Upper lobe of right lung (tissue), 1 donor: ENCODE measurements at places on chromosomes 1 and 21. TPM values are rescaled to one million over a fixed set of nuclear protein-coding genes. Genes with fewer than 3 reads are reported as not detected.

TDRD10 gene
- total RNA-seq, result 21.7 TPM

KIFAP3 gene
- total RNA-seq, result 25.6 TPM

DNA sequence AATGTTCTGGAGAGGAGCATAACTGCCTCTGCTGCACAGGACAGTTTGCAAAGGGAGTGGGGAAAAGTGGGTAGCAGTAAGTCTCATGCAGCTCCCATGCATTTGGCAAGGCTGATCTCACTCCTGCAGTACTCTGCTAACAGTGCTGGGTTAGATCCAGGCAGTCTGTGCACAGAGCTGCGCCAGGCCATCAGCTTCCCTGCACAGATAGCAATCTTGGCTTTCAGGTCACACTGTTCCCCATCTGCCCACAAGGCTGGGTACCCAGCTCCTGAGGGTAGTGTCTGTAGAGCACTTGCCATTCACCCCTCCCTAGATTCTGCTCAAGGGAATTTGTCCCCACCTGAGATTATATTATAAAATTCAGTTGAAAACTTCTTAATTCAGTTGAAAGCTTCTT lies 72.1 kb downstream of the SH3BGR start:
- DNase-seq, result no peak
- no peaks in the 10 kb centered on the region for H3K27me3 ChIP-seq
- H3K4me3 ChIP-seq, result no peak overlapping the region
- no peaks in the 10 kb centered on the region for H3K36me3 ChIP-seq
- H3K27ac ChIP-seq, result no peak overlapping the region

SELP gene
- total RNA-seq, result 61.5 TPM

- no peak overlapping the region for H3K27ac ChIP-seq
- no peaks in the 10 kb centered on the region for H3K4me1 ChIP-seq
- H3K27me3 ChIP-seq, result no peaks in the 10 kb centered on the region
- no peak overlapping the region for H3K4me3 ChIP-seq
These were observed 21.0 kb downstream of the CFAP74 start for GRCh38 chr1:1982379-1983232.

SLC2A5 gene
- total RNA-seq, result 0.98 TPM

GRCh38 chr1:221908573-221908972 lies 166.7 kb upstream of the DUSP10 start:
- no peaks in the 10 kb centered on the region for H3K27me3 ChIP-seq
- no peak overlapping the region for H3K27ac ChIP-seq
- no peak overlapping the region for H3K4me3 ChIP-seq
- DNase-seq, result no peak

DNA sequence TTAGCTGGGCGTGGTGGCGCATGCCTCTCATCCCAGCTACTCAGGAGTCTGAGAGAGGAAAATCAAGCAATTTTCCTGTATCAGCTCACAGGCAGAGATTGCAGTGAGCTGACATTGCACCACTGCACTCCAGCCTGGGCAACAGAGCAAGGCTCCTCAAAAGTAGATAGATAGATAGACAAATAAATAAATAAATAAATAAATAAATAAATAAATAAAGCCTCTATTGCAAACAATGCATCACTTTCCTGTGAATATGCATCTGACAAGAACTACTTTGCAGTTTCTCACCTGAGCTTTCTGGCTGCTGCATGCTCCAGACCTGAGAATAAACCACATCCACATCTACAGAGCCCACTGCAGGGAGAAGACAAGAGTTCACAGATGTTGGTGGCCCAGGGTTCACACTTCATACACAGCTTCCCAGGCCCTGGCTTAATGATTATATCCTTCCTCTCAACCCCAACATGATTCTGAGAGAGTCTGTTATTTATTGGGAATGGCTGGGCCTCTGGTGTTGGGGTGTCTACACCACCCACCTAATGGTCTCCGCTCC lies 28.6 kb downstream of the FCRL2 start:
- H3K36me3 ChIP-seq, result no peaks in the 10 kb centered on the region
- no peaks in the 10 kb centered on the region for H3K4me1 ChIP-seq
- H3K27ac ChIP-seq, result no peak overlapping the region
- H3K4me3 ChIP-seq, result no peak overlapping the region
- no peak for DNase-seq

- no peak for DNase-seq
- H3K4me1 ChIP-seq, result peaks cover 25% of the 10 kb centered on the region
- H3K36me3 ChIP-seq, result peaks cover 37% of the 10 kb centered on the region
- H3K4me3 ChIP-seq, result no peak overlapping the region
These were observed 72.0 kb downstream of the SLC66A1 start for GRCh38 chr1:19384113-19384512.

IRF6 gene
- total RNA-seq, result 17.9 TPM

GRCh38 chr1:16183179-16183578 lies 27.3 kb upstream of the EPHA2 start:
- no peak overlapping the region for H3K4me3 ChIP-seq
- no peaks in the 10 kb centered on the region for H3K36me3 ChIP-seq
- DNase-seq, result peak; percentile 90
- H3K27me3 ChIP-seq, result no peaks in the 10 kb centered on the region
- no peak overlapping the region for H3K27ac ChIP-seq

- H3K4me3 ChIP-seq, result no peak overlapping the region
- H3K27ac ChIP-seq, result no peak overlapping the region
- DNase-seq, result peak; percentile 72
- no peaks in the 10 kb centered on the region for H3K4me1 ChIP-seq
- no peaks in the 10 kb centered on the region for H3K36me3 ChIP-seq
These were observed 68.3 kb upstream of the SIM2 start for GRCh38 chr21:36630485-36631206.

DNA sequence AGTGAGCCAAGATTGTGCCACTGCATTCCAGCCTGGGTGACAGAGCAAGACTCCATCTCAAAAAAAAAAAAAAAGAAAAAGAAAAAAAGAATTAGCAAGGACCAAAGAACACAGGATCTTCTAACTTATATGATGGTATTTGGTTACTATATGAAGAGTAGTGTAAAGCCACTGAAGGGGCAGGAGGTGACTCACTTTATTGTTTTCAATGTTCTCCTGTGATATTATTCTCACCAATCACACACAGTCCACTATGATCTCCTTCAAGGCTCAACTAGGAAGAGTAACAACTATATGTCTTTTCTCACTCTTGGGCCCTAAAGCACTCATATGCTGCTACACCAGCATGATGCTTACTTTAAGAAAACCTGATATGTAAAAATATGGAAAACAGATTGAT lies 26.7 kb downstream of the RC3H1 start:
- no peaks in the 10 kb centered on the region for H3K27me3 ChIP-seq
- H3K36me3 ChIP-seq, result peaks cover 51% of the 10 kb centered on the region
- H3K4me3 ChIP-seq, result no peak overlapping the region
- H3K4me1 ChIP-seq, result peaks cover 17% of the 10 kb centered on the region
- DNase-seq, result no peak
- H3K27ac ChIP-seq, result no peak overlapping the region

- H3K27me3 ChIP-seq, result no peaks in the 10 kb centered on the region
- no peak overlapping the region for H3K4me3 ChIP-seq
- no peak overlapping the region for H3K27ac ChIP-seq
- no peaks in the 10 kb centered on the region for H3K4me1 ChIP-seq
- DNase-seq, result no peak
- H3K36me3 ChIP-seq, result no peaks in the 10 kb centered on the region
These were observed 45.4 kb downstream of the ILDR2 start for GRCh38 chr1:166929911-166930310.

DNA sequence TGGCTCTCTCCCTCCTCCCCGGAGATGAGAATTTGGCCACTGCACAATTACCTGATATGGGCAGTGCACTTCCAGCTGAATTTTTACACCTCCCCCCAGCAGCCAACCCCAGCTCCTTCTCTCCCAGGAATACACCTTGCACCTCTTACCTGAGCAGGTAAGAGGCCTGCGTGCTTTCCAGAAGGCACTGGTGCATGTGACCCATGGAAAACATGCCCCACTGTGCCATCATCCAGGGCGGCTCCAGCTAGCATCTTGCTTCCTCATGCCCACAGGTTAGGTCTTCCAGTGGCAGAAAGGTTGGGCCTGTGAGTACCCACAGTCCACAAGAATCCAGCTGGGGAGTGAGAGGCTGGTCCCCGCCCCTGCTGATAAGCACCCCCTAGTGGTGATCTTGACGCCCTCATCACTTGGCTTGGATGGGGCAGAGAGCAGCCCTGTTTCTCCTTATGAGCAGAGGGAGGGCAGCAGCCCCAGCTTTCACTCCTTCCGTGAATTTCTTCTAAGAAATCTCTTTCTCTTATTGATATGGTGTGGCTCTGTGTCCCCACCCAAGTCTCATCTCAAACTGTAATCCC lies 57.8 kb downstream of the EDARADD start:
- H3K27me3 ChIP-seq, result no peaks in the 10 kb centered on the region
- H3K4me1 ChIP-seq, result no peaks in the 10 kb centered on the region
- no peak for DNase-seq
- H3K27ac ChIP-seq, result no peak overlapping the region

LCE6A gene
- total RNA-seq, result not detected

VASH2 gene
- total RNA-seq, result 1.9 TPM

CFAP107 gene
- not detected for total RNA-seq

KCNN3 gene
- 7.6 TPM for total RNA-seq

DNA sequence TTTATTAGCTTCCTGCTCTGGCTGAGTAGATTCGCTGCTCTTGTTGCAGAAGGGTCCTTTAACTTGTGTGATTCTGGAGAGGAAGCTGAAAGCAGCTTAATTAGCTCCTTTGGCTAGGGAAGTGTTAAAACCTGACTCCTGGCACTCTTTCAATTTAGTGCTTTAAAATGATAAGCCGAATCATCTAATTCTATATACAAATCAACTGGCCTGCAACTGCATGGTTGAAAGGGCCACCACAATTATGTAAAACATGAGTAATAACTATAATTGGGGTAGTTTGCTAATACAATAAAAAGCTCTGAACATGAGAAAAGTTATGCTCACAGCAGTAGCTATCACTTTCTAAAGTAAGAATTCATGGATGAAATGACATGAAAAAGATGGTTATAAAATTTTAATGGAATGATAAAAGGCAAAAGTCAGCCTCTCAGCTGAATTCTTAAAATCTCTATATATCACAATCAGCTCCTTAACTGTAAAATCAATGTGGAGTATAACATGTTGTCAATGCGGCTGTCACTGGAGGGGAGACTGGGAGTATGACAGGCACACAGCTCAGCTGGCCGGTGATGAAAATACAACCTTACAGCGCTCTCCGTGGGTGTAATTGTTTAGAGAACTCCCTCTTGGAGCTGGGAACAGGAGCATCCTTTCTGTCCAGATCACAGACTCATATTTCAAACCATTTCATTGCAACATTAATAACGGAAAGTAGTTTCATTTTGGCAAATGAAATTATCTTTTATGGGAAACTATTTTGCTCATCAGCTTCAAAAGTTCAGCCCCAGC lies 324.4 kb downstream of the KCTD3 start:
- no peak overlapping the region for H3K4me3 ChIP-seq
- DNase-seq, result no peak
- no peaks in the 10 kb centered on the region for H3K36me3 ChIP-seq
- H3K27ac ChIP-seq, result no peak overlapping the region
- no peaks in the 10 kb centered on the region for H3K27me3 ChIP-seq

C1orf53 gene
- total RNA-seq, result 4.0 TPM

DNA sequence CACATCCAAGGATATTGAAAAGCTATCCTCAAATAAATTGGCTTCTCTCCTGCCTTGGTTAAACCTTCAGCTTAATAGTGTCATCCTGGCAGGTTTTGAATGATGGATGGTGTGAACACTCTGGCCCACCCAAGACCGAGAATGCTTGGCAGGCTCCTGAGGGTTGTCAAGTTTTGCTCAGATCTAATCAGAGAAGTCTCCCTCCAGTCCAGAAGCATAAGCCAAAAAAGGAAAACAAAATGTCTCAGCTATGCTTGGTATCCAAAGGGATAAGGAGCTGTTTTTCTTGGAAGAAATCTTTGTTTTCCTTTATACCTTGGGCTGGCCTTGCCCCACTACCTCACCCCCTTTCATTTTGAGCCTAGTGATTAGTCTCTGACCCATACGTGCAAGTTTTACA lies 172.7 kb downstream of the CRB1 start:
- no peak for DNase-seq
- H3K27ac ChIP-seq, result no peak overlapping the region
- no peak overlapping the region for H3K4me3 ChIP-seq
- no peaks in the 10 kb centered on the region for H3K36me3 ChIP-seq
- no peaks in the 10 kb centered on the region for H3K27me3 ChIP-seq

GRCh38 chr1:64986903-64987871 lies 20.8 kb upstream of the JAK1 start:
- no peaks in the 10 kb centered on the region for H3K4me1 ChIP-seq
- H3K27ac ChIP-seq, result no peak overlapping the region
- H3K27me3 ChIP-seq, result no peaks in the 10 kb centered on the region
- no peak for DNase-seq

DIRAS3 gene
- total RNA-seq, result 1.4 TPM

RPE65 gene
- not detected for total RNA-seq

MNDA gene
- total RNA-seq, result 45.5 TPM

DNA sequence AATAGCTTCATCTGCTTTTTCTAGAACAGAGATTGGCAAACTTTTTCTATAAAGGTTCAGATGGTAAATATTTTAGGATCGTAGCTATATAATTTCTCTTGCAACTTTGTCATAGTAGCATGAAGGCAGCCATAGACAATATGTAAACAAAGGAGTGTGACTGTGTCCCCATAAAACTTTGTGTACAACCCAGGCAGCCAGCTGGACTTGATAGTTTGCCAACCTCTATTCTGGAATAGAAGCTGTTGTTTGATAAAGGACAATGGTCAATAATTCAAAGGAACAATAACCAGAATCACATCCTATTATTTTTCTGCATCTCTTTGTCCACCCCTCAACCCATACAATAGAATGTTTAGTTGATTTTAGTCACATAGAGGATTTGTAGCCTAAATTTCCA lies 286.7 kb downstream of the LMX1A start:
- no peaks in the 10 kb centered on the region for H3K36me3 ChIP-seq

DNA sequence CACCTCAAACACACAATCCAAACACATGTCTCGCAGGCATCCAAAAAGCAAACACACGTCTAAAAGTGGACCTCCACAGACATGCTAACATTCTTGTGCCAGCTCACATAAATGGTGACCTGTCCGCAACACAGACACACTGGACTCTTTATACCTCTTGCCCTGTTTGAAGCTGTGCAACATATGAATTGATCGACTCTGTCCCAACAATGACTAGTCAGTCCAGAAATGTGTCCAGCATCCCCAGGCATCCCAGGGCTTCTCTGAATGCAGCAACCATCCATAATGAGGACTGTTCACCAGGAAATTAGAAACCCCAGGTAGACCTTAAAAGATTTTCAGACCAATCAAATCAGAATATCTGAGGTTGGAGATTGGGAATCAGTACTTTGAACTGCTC lies 3.2 kb downstream of the DDR2 start:
- H3K4me1 ChIP-seq, result peaks cover 2% of the 10 kb centered on the region
- no peaks in the 10 kb centered on the region for H3K36me3 ChIP-seq
- no peak overlapping the region for H3K4me3 ChIP-seq
- no peaks in the 10 kb centered on the region for H3K27me3 ChIP-seq
- H3K27ac ChIP-seq, result no peak overlapping the region

DNA sequence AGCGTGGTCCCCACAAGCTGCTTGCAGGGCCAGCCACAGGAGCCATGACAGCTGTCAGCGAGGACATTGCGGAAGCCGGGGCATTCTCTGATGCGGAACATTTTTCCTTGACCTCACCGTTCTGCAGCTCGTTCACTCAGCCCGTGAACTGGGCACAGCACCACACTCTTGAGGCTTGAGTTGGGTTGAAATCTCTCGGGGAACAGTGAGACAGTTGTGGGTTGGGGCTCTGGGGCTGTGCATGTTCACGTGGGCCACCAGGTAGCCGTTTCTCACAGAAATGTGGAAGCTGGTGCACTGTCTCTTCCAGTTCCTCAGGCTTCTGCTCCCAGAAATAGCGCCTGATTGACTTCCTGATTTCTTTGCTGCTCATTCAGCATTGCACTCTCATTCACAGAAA lies 69.8 kb downstream of the SPSB1 start:
- DNase-seq, result no peak
- H3K4me3 ChIP-seq, result no peak overlapping the region
- peaks cover 6% of the 10 kb centered on the region for H3K4me1 ChIP-seq
- no peak overlapping the region for H3K27ac ChIP-seq
- peaks cover 17% of the 10 kb centered on the region for H3K36me3 ChIP-seq

SPRR2A gene
- total RNA-seq, result not detected
